AG10803 (cell line): ENCODE measurements at places on chromosomes 4 and X.
A peak's percentile ranks its signal among the peaks of the same experiment; 100 is the strongest.

DNA sequence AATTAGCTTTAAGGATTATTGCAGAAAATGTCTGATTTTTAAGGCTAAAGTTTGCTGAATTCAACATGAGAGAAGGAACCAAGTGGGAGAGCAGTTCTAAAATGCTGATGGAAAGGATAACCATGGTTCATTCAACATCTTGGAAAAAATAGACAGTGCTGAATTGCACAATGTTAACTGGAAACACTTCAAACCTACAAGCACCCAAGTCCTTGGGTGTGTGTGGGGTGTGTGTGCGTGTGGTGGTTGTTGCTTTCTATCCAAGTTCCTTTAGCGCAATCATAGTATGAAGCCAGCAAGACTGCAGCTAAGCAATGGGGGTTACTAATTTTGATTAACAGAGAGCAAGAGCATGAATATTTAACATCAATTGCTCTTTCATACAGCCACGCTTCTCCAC is 29.3 kb upstream of the SCOC start:
- DNase-seq = peak; percentile 77

GRCh38 chr4:182955411-182955810 is 38.2 kb upstream of the DCTD start:
- peak; percentile 17 for DNase-seq

- no peak for DNase-seq
Observed at GRCh38 chr4:172787111-172787510, 381.5 kb upstream of the GALNT7 start.

- no peak for DNase-seq
Observed at GRCh38 chrX:154305541-154306205, 10.1 kb downstream of the TKTL1 start.

DNA sequence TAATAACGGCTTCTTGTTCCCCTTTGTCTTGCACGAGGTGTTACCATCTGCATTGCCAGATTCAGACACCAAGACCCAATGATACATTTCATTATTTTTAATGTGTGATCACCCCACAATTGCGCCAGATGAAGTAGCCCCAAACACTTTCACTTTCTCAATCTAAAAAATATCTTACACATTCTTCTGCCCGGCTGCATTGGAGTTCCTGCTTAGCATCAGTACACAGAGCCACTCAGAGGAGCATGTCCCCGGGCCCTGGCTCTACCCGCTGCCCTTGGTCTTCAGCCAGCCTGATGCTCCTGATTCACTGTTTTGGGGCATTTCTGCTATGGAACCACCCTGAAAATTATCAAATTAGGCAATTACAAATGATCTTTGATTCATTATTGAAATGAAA is 66.0 kb upstream of the TENM3 start:
- peak; percentile 12 for DNase-seq

DNA sequence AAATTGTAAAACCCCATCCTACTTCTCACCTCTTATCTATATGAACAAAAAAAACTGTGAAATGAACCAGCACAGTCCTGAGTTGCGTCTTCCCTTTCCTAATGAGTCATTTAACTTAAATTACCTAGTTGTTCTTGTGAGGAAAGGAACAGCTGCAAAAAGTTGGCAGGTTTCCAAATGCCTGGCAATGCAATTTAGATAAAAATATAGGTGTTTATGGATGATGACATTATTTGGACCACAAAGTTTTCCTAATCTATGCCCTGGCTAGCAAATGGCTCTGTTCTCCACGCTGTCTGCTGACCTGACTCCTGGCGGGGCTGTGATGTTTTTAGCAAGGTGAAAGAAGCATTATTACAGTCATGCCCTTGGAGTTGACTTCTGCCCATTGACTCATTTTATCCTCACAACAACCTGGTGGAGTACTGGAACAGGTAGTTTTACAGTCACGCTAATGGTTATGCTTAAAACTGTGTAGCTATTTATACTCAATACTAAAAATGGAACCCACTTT is 29.8 kb upstream of the RELL1 start:
- DNase-seq = no peak

DNA sequence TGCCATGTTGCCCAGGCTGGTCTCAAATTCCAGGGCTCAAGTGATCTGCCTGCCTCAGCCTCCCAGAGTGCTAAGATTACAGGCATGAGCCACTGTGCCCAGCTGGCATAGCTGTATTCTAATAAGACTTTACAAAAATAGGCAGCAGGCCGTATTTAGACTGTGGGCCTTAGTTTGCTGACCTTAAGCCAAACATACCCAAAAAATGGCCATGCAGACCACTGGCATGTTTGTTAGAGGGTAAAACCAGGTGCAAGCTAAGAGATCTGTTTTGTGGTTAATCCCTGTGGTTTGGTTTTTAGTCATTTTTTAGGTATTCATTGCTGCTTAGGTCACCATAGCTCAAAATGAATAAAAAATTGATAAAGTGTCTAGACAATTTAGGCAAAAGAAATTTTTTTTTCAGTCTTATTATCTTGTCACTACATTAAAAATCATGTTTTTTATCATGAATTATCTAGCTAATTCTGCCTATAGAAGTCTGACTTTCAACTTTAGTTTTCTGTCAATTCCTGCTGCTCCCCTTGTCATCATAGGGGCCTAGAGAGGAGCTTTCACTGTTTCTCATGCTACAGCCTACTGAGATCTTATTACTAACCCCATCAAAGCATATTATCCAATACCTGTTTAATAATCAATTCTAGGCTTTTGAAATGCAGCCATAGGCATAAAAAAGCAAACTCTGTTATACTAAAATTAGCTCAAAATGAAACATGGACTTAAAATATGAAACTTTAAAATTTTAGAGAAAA is 7.5 kb upstream of the SPINK2 start:
- peak; percentile 29 for DNase-seq

DNA sequence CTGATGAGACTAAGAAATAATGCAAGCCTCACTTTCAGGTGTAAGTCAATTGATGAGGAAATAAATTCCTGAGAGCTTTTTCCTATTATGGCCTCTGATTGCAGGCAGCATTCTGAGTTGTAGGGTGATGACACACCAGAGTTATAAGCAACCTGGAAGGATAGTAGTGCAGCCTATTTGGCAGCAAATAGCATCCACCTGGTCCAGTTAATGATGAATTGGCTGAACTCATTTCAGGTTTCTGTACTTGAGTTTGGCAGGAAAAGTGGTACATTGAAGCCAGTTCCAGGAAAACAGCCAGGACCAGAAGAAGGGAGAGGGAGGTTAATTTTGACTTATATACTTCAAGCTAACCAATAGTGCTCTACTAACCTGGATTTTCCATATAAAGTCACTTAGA is 316.8 kb downstream of the NAF1 start:
- DNase-seq = no peak

- DNase-seq = no peak
Observed at GRCh38 chr4:38943343-38943742, 75.7 kb downstream of the FAM114A1 start.

DNA sequence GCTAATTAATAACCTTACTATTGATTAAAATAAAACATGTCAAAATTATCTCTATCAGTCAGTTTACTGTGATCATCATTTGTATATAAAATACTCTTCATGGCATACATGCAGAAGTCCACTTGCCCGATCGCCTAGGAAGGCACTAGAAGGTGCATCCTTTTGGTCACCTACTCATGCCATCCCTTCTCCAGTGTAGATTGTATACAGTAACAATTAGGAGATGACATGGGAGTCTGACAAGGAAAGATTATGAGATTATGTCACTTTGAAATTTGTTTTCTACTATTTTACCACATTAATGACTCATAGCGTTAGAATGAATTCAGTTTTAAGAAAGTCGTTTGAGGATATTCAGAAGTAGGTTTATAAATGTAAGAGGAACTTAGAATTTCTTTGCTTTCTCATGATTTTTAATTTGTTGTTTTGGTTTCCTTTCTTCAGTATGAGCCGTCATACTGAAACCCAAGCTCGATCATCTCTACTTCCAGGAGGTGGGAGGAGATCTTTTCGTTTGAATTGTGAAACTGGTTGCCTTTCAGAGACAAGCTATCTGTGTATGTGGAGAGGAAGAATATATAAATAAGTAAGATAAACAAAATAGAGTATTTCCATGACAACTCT is 51.1 kb upstream of the UNC5C start:
- no peak for DNase-seq

DNA sequence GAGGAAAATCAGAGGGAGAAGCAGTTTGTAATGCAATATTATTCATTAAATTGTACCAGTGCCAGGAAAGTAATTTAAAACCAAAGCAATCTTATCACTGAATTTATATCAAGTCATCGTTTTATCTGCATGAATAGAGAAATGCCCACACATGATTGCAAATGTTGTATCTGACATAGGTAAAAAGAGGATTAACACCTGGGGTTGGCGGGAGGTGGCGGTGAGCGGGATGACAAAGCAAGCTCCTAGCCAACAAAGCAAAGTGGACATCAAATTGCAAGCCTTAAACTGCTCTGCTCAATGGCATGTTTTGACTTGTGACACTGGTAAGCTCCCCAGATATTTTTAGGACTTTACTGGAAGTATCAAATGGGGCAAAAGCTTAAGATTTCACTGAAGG is 16.4 kb downstream of the HPGD start:
- no peak for DNase-seq

- no peak for DNase-seq
Observed at GRCh38 chr4:187124331-187124730, 400.7 kb upstream of the FAT1 start.

DNA sequence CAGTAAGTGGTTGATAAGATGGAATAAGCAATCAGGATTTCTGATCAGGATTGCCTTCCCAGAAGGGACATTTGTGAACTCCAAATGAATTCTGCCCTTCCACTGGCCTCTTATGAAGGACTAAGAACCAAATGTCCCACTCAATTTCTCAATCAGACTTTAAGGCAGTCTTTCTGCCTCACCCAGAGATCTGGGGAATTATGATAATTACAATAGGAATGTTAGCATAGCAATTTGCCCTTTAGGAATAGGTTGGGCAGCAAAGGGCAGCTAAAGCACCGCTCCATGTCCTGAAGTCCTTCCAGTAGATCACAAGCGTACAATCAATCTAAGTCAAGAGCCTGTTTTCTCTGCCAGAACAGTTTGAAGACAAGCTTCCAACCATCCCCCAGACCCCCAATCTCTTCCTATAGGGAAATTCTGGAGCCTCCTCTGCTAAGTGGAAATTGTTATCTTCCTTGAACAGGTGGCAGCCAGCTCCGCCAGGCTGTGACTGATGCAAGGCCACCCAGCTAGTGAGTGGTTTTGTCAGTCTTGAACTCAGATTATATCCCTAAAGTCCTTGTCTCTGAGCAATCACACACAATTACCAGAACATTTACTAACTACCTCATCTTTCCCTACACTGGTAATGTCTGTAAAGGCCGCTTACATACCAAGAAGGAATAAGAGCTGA is 18.6 kb downstream of the NKX3-2 start:
- DNase-seq = no peak

DNA sequence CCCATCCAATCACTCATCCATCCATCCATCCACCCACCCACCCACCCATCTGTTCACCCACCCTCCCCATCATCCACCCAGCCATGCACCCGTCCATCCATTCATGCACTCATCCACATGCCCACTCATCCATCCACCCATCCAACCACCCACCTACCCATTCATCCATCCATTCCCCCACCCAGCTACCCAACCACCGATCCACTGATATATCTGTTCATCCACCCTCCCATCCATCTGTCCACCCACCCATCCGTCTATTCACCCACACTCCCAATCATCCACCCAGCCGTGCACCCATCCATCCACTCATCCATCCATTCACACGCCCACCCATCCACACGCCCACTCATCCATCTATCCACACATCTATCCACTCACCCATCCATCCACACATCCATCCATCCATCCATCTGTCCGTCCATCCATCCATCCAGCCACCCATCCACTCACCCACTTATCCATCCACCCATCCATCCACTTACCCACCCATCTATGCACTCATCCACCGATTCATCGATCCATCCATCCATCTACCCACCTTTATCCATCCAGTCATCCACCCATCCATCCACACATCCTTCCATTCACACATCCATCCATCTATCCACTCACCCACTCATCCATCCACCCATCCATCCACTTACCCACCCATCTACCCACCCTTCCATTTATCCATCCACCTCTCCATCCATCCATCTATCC is 28.4 kb downstream of the ASMTL start:
- DNase-seq = no peak

GRCh38 chrX:118156254-118156952 is 39.8 kb upstream of the KLHL13 start:
- no peak for DNase-seq

- DNase-seq = peak; percentile 29
Observed at GRCh38 chrX:55135171-55135570, 46.4 kb downstream of the PAGE2 start.

GRCh38 chr4:76813070-76813469 is 84.9 kb downstream of the SOWAHB start:
- DNase-seq = no peak

GRCh38 chrX:43456063-43456462 is 200.0 kb upstream of the MAOA start:
- no peak for DNase-seq

- no peak for DNase-seq
Observed at GRCh38 chrX:42496239-42496638, 281.7 kb downstream of the PPP1R2C start.

GRCh38 chr4:152515678-152516077 is 20.2 kb downstream of the FBXW7 start:
- peak; percentile 77 for DNase-seq

DNA sequence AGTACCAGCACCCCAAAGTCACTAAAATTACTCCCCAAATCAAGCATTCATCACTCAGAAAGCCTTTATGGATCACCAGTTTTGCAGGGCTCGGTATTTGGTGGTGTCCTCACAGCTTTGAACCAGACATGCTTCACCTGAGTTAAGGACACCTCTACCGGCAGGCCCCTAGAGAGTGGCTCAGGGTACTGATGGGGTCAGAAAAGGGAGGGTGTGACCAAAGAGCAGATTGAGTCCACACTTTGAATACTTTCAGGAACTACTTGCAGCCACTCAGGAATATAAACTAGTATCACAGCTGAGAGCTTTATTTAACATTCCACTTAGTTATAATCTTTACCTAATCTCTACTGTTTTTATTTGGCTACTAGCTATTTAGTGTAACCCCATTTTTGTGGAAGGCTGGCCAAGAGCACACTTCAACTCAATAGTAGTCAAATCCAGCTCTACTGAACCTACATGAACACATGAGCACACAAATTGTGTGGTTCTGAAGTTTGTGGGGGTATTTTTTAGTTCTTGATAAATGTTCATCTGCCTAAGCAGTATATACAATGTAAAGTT is 109.6 kb upstream of the SPRY1 start:
- no peak for DNase-seq

- DNase-seq = peak; percentile 80
Observed at GRCh38 chr4:88661739-88662138, 35.9 kb downstream of the NAP1L5 start.

DNA sequence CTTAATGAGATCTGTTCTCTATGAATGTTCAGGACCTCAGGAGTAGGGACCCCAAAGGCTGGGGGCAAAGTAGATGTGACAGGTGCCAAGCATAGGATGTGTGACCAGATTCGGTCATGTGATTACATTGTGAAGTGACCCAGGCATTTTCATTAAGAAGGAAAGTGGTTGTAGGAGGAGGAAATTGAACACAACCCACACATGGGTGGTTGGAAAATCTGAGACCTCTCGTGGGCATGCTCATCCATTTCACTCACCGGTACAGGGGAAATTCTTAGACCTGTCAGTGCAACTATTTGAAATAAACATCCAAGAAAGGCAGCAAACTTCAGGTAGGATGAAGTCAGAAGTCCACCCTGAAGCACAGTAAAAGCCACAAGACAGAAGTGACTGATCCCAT is 43.5 kb upstream of the CD99 start:
- no peak for DNase-seq

GRCh38 chrX:141415889-141416288 is 168.6 kb downstream of the SPANXA1 start:
- no peak for DNase-seq
